ENCODE measurements at places on chromosomes 5 and 9.

- no peak for DNase-seq
Measured at GRCh38 chr9:18452276-18452675, 21.7 kb upstream of the ADAMTSL1 start.

- DNase-seq = no peak
Measured at GRCh38 chr5:158691631-158692255, 408.0 kb downstream of the EBF1 start.

DNA sequence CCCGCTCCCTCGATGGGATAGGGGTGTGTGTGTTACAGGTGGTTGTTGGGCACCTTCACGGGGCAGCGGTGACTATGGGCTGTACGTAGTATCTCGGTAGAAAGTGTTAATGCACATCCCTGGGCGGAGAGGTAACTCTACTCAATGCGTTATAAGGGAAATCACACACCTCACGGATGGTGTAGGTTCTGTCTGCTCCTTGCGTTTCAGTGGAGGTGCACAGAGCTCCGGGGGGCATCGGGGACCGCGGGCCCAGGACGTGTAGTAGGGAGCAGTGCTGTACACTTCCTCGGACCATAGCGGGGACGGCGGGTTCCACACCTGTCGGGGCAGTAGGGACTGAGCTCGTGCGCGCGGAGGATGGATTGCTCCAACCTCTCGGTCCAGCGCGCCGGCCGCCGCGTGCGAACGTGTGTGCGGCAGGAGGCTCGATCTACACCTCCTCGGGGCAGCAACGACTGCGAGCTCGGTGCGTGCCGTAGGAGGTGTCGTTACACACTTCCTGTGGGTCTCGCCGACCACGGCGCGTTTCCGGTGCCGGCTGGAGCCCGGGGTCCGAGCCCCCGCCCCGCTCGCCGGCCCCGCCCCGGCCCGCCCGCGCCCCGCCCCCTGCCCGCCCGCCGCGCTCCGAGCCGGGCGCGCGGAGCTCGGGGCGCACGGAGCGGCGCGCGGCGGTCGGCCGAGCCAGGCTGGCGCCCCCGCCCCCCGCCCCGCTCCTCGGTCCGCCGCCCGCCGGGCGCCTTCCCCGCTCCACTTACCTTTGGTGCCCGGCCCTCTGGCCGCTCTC lies at the start of gene KIAA1958:
Gene KIAA1958 (plus strand): TSS at position 607 of the 787 bp plus-strand sequence. CDS start 87,254 bp downstream, outside the sequence.
- peak; percentile 62 for DNase-seq

DNA sequence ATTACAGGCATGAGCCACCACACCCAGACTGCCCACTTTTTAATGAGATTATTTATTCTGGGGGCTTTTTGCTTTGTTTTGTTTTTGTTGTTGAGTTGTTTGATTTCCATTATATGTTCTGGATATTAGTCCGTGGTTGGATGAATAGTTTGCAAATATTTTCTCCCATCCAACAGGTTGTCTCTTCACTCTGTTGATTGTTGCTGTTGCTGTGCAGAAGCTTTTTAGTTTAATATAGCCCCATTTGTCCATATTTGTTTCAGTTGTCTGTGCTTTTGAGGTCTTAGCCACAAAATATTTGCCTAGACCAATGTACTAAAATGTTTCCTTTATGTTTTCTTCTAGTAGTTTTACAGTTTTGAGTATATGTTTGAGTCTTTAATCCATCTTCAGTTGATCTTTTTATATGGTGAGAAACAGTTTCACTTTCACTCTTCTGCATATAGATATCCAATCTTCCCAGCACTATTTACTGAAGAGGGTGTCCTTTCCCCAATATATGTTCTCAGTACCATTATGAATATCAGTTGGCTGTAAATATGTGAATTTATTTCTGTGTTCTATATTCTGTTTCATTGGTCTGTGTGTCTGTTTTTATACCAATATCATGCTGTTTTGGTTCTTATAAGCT lies 30.2 kb upstream of the TBCA start:
- DNase-seq = no peak

DNA sequence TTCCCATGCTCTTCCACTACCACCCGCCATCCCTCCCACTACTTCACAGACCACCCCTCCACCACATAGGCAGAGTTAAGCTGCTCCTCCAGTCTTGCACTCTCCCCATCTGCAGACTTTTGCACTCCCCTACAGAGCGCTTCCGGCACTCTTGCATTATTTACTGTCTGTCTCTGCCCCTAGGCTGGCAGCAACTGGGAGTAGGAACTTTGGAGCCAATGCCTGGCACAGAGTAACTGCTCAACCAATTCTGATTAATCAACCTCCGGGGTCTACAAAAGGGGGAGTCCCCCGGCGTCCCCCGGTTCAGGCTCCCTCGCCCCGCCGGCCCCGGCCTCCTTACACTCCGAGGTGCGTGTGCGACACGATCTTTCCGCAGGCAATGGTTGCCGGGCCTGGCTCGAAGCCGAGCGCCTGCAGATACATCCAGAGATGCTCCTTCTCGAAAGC lies 498 bp downstream of the HAUS6 start:
- peak; percentile 12 for DNase-seq

DNA sequence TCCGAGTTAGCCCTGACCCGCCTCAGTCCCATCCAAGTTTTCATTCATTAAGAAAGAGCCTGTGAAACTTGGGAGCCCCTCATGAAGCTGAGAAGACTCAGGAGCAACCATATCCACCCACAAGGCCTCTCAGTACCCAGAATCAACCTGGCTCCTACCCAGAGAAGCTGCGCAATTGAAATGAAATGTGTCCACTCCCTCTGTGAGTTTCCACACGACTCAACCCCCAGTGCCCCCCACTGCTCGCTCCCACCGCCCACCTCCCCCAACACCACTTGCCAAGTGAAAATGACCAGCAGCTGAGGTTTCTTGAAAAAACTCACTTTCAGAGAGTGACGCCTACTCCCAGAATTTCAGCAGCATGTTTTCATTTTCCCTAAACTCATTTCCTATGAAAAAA lies 104.6 kb downstream of the CDK5RAP2 start:
- DNase-seq = no peak

DNA sequence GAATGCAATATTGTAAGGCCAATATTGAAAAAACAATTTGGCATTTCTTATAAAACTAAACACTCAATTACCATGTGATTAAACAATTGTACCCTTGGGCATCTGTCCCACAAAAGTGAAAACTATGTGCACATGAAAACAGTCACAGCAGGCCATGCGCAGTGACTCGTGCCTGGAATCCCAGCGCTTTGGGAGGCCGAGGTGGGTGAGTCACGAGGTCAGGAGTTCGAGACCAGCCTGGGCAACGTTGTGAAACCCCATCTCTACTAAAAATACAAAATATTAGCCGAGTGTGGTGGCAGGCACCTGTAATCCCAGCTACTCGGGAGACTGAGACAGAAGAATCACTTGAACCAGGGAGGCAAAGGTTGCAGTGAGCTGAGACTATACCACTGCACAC lies 343.7 kb downstream of the DMRTA1 start:
- no peak for DNase-seq

DNA sequence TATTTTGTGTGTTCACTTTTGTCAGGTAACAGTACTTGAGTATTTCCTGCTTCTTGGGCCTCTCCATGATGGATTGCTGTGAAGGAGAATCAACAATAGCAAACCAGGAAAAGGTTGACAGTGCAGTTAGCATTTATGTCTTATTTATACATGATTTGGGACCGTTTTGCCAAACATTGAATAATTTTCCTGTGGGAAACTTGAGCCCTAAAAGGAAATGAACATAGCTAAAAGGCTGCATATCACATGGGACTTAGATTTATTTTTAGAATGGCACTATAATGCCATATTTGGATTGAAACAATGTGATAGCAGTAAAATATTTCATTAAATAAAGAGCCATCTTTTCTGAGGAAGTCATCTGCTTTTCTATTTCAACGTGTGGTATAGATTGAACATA lies 15.3 kb downstream of the GPR21 start:
- no peak for DNase-seq

DNA sequence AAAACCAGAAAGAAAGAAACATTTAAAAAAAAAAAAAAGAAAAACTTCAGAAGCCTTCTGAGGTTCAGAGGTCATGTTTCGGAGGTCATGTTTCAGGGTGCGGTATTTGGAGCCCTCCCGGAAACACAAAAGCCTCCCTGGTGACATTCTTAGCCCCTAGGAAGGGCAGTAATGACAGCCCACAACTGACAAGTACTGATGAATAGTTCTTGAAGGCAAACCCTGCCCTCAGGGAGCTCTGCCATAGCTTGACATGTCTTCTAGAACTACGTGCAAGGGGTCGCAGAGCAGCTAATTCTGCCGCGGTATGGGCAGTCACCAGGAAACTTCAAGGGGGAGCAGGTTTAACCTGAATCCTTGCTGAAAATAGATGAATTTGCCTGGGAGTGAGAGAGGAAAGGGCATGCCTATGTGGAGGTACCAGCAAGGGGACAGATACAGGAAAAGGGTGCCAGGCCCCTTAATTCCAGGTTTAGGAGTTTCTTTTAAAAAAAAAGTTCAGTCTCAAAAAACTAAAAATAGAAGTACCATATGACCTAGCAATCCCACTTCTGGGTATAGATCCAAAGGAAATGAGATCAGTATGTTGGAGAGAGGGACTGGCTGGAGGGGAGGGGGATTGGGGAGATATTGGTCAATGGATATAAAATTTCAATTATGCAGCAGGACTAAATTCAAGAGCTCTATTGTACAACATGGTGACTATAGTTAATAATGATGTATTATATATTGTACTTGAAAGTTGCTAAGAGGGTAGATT lies 98.4 kb downstream of the C9orf152 start:
- no peak for DNase-seq

- DNase-seq = no peak
Measured at GRCh38 chr9:5580650-5581049, 48.3 kb upstream of the RIC1 start.

GRCh38 chr9:87441251-87441650 lies 56.4 kb upstream of the DAPK1 start:
- no peak for DNase-seq

DNA sequence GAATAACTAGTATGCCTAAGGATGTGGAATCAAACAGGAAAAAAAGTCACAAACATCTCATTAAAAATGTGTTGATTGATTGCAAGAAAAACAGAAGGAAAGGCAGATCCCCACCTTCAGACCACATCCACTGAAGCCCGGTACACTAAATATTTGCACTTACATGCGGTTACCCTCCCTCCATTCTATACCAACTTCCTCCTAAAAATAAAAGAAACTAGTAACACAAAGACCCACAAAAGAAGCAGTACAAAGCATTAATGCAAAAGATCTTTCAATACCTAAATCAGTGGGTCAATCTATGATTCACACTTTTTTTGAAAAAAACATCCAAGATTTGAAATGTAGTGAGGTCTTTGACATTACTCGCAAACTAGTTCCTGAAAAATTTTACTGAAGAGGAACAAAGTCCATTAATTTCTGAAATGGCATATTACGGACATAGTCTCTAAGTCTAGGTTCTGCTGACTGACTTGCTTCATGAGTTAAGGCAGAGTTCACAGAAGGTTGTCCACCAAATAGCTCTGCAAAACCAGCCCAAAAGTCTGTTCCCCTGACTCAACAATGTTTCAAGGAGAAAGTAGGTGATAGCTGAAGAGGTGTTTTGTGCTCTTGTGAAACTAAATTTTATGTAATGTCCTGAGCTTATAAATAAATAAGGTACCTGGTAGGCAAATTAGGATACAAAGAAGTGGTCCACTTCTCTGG lies 100.7 kb downstream of the PAM start:
- DNase-seq = no peak

GRCh38 chr5:39016587-39017275 lies 57.5 kb downstream of the RICTOR start:
- DNase-seq = no peak

GRCh38 chr5:82931110-82931509 lies 146.1 kb downstream of the TMEM167A start:
- no peak for DNase-seq

DNA sequence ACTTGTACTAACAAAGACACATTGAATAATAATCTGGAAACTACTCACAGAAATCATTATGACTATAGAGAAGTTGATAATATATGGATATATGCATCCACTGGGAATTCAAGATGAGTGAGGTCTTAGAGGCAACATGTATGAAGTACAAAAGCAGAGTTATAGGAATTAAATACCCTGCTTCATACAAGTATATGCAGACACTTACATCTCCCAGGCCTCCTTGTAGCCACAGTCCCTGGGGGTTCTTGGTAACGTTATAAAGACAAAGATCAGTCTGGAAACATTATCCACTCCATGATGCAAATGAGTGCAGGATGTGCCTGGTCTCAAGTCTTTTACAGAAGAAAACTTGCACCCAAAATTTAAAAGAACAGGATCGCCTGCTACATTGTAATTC lies 92.4 kb upstream of the ANXA1 start:
- no peak for DNase-seq

DNA sequence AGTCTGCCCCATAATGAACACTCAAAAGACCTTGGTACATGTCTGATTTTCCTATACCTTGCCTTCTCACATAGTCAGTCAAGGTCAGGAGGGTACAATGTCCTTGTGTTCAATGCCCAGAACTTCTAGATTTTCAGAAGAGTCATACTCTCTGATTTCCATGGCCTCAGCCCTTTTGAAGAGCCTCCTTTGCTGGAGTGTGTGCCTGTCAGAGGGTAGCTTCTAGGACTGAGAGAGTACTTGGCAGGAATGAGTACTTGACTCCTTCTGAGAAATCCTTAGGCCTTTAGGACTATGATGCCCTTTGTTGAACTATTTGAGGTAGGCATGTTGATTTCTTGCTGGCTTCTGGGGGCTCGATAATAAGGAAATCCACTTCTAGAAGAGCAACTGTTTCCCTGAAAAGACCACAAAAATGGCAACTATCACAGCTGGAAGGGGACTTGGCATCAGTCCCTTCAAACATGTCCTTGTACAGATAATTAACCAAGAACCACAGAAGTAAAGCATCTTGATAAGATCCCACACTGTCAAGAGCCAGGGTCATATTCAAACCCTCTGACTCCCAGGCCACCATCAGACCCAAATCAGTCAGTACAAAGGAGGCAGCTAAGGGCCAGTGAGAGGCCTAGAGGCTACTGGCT lies 10.6 kb upstream of the MEGF9 start:
- no peak for DNase-seq

DNA sequence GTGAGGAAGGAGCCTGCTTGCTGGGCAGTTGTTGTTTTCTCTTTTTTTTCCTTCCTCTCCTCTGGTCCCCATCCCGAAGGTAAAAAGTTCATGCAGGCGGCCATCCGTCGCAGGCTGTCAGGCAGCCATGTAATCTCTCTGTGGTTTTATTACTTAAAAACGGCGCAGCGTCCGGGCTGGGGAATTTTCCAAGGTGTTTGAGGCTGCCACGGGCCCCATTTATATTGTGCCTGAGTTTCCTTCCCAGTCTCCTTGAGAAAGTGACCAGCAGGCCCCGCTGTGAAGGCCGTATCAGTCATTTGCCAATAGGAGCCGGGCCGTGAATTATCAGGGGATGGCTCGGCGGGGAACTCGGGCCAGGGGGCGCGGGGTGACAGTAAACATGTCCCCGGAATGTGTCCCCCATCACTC lies 289.7 kb downstream of the PBX3 start:
- DNase-seq = no peak

- no peak for DNase-seq
Measured at GRCh38 chr5:109823597-109823996, 133.9 kb downstream of the MAN2A1 start.

DNA sequence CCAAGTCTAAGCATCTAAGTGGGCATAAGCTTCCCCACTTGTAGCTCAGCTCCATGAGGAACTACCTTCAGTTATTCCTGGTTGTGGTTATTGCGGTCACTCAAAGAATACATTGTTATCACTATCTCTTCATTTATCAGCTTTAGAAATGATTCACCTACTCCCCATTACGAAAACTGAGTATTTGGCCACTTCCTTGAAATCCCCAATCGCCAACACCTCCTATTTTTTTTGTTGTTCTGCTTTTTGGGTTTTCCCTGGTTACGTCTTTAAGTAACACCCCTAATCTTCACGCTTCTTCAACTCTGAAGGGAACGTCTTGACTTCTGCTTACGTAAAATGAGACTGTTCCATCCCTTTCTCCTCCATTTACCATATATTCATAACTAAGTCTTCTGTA lies 20.7 kb downstream of the MAPK9 start:
- no peak for DNase-seq

All from effector CD8-positive, alpha-beta T cell (primary cell).